ENCODE measurements at places on chromosomes 11 and 22. TPM values are rescaled to one million over a fixed set of nuclear protein-coding genes. Genes with fewer than 3 reads are reported as not detected.

GRCh38 chr11:62985041-62985750, 429 bp upstream of the SLC22A6 start:
- no peak for DNase-seq

DNA sequence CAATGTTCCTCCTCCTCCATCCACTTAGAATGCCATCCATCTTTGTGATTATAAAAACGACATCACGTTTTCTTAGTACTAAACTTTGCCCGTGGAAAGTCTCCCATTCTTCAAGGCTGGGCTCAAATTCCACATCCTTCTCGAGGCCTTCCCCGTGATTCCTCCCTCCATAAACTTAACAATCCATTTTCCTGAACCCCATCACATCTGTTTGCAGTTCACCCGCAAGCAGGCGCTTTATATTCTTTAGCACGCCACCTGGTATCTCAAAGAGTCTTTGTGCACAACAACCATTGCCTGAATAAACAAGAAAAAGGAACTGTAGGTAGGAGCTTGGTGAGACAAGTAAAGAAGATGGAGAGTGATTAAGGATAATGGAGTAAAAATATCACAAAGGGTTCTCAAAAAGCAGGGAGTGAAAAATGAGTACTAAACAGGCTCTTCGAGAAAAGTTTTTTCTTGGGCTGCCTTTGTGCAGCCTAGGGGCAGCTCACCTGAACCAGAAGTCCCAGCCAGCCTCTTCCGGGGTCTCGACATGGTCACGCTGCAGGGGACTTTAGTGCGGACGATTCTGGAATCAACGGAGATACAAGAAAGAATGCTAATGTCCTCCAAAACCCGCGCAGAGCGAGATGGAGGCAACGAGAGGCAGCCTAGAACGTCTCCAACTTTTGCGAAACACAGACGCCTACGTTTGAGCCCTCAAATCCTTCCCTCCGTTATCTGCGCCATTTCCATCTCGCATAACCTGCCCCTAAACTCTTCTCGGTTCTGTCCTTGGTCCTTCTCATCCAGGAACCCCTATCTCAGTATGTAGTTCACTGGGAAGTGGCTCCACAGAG, 585 bp downstream of the THYN1 start:
- DNase-seq, result no peak

DNA sequence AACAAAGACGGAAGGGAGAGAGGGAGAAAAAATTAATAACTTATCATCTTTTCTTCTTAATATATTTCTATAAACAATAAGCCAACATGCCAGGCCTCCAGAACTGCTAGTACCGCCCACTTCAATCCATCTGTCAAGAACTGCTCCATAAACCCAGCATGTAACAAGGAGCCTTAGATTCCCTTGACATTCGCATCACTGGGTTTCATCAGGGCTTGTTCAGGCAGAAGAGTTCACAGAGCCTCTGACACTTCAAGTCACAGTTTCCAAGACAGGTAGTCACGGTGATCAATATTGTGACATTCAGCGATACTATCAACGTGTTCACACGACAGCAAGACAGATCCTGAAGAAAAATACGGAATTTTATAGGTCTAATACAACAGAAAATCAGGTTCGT, 61.7 kb downstream of the LARGE2 start:
- DNase-seq, result no peak

Gene FGF3
- not detected for total RNA-seq

DNA sequence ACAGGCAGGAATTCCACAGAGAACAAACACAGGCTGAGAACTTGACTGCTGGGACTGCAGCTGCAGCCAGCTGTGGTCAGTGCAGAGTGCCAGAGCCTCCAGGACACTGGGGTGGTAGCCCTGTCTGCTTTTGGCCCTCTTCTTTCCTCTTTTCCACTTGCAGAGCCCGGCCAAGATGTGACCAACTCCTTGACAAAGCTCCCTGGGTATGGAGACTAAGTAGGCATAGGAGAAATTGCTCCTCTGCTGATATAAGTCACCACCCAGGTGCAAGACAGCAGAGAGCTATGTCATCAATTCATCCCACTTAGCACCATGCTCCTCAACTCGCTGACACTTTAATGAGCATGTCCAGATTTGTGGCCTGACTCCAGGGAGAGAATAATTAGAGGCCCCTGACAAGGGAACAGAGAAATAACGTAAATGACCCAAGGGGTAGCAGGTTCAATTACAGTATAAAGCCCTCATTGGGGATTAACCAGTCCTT, 369.4 kb upstream of the B3GAT1 start:
- DNase-seq, result no peak

Measured in activated T-cell treated with anti-CD3 and anti-CD28 coated beads, Interleukin-2, amount 50 U/mL, for 4 hours (primary cell).